Stimulated activated CD4-positive, alpha-beta T cell treated with anti-CD3 and anti-CD28 coated beads, Interleukin-1b, Interleukin-23, amount 100 ng/mL, for 1 hour (primary cell): ENCODE measurements at places on chromosomes 2 and 18.

- DNase-seq: no peak
These were observed 126.9 kb downstream of the NFATC1 start for GRCh38 chr18:79522451-79523205.

GRCh38 chr2:126655051-126655450 lies 907 bp upstream of the GYPC start:
- DNase-seq: no peak

DNA sequence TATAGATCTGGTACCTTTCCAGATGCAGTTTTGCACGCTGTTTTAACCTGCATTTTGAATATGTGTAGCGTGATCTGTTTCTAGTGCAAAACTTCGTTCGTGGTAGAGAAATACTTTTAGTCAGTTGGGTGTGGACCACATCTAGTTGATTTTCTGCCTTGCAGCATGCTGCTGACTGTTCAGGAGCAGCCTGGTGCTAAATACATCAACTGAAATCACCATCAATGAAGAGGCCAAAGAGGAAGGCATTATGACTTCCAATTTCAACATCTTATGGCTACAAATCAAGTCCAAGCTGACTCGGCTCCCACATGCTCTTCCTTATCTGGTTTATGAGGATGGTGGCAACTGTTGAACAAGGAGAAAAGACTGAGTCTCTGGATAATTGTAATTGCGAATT lies 298.5 kb downstream of the ZNF521 start:
- DNase-seq: no peak

DNA sequence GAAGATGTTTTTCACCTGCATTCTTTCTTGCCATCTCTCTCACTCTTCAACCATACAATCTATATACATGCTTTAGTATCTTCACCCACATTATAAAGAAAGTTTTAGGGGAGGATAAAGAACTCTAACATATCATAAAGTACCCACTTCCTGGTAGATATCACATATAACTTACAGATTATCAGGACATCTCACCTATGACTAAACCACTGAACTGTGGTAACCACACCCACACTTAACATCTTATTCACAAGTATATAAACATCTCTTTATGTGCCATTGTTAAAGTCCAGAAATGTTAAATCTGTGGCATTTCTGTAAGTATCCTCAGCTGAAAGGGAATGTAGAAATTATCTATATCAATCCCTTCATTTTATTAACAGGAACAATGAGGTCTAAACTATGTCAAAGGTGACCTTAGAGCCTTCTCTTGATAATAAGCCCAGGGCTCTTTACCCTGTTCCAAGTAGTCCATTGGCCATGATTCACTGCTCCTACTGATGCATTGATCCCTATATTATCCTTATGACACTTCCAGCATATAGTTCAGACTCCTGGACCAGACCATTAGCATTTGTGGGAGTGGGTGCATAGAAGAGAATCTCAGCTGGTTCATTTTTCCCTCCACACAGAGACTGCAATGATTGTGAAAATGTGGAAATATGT lies 182.4 kb downstream of the SUCLG1 start:
- DNase-seq: no peak

- no peak for DNase-seq
These were observed 46.2 kb upstream of the TRIM43B start for GRCh38 chr2:95530734-95531133.

DNA sequence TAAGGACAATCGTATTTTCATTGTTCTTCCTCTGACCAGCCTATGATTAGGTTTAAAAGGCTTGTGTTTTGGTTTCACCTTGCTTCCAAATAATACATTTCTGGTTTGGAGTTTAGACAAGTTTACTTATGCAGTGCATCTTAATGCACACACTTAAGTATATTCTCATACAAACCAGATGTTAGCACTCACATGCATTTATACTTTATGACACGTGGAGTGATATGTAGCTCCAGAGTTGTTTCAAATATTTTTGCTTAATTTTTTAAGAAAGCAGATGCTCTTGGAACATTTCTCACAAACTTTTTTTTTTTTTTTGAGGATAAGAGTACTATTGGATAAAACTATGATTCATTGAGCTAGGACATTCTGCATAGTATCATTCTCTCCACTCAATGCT lies 109.9 kb downstream of the PDE1A start:
- DNase-seq: no peak

DNA sequence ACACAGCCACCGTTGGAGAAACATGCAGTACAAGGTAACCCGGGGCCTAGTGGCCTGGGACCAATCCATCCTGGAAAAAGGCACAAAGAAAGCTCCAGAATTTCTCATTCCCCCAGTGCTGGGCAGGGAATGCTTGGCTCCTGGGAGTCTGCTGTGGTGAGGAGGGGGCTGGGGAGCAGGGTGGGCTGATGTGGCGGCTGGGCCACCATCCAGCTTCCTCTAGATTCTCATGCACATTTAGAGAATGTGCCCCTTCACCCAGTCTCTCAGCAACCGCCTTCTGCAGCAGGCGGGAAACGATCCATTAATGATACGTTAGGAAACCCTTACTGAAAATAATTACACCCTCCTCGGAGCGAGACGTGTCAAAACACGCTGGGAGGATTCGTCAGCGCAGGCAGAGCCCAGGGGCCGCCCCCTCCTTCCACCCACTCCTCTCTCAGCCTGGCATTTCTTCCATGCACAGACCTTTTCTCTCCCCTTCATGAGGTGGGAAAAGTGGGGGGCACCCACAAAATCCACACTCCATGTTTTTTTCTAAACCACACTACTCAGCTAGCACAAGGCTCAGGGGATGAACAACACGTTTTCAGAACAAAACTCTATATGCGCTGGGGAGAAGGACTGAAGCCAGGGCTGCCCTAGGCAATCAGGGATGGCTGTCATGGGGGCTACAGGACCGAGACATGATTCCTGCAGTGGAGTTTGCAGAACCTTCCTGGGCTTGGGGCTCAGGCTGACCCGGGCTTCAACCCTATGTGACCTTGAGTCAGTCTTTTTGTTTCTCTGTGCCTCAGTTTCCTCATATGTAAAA lies 56.1 kb upstream of the SMAD7 start:
- DNase-seq: no peak

- DNase-seq: no peak
These were observed 129.5 kb upstream of the TTC27 start for GRCh38 chr2:32498306-32498705.
